Chondrocyte (in vitro differentiated cells): ENCODE measurements at places on chromosomes 11 and 22. TPM values are rescaled to one million over a fixed set of nuclear protein-coding genes. Genes with fewer than 3 reads are reported as not detected.

Gene MMP8
- not detected in 3 replicates for total RNA-seq

Gene MIOX
- 0.99 to 1.6 TPM in 2 of 3 replicates, not detected in the other for total RNA-seq

Gene C11orf24
- 104 to 110 TPM (median 107 TPM) in 3 replicates for total RNA-seq

Gene DNAJB13
- total RNA-seq = not detected in 3 replicates

Gene SMARCB1
- 102 to 133 TPM (median 114 TPM) in 3 replicates for total RNA-seq

Gene MUC5AC
- not detected in 3 replicates for total RNA-seq

Gene MPZL3
- 1.1 to 1.7 TPM (median 1.6 TPM) in 3 replicates for total RNA-seq

Gene OR10A2
- not detected in 3 replicates for total RNA-seq

Gene YAP1
- total RNA-seq = 114 to 132 TPM (median 116 TPM) in 3 replicates

Gene C11orf91
- total RNA-seq = 0.50 TPM in 1 of 3 replicates, not detected in the others

Gene ADM2
- 1.5 to 46.5 TPM (median 46.5 TPM) in 3 replicates for total RNA-seq

Gene TEX12
- 0.75 TPM in 1 of 3 replicates, not detected in the others for total RNA-seq

Gene CASP1
- 1.2 TPM in 1 of 3 replicates, not detected in the others for total RNA-seq

Gene TRIM49C
- not detected in 3 replicates for total RNA-seq

Gene IGSF22
- total RNA-seq = not detected in 3 replicates

Gene CSF2RB
- total RNA-seq = 0.05 to 0.19 TPM (median 0.08 TPM) in 3 replicates

Gene CBX7
- 3.6 to 6.9 TPM (median 4.7 TPM) in 3 replicates for total RNA-seq

- DNase-seq = no peak
- H3K36me3 ChIP-seq = peaks cover 4% of the 10 kb centered on the region
- H3K27ac ChIP-seq = no peak overlapping the region
- H3K4me1 ChIP-seq = no peaks in the 10 kb centered on the region
- H3K27me3 ChIP-seq = peaks cover 19% of the 10 kb centered on the region
- no peak overlapping the region for H3K4me3 ChIP-seq
Measured at GRCh38 chr11:69231466-69232018, 62.4 kb upstream of the MYEOV start.

DNA sequence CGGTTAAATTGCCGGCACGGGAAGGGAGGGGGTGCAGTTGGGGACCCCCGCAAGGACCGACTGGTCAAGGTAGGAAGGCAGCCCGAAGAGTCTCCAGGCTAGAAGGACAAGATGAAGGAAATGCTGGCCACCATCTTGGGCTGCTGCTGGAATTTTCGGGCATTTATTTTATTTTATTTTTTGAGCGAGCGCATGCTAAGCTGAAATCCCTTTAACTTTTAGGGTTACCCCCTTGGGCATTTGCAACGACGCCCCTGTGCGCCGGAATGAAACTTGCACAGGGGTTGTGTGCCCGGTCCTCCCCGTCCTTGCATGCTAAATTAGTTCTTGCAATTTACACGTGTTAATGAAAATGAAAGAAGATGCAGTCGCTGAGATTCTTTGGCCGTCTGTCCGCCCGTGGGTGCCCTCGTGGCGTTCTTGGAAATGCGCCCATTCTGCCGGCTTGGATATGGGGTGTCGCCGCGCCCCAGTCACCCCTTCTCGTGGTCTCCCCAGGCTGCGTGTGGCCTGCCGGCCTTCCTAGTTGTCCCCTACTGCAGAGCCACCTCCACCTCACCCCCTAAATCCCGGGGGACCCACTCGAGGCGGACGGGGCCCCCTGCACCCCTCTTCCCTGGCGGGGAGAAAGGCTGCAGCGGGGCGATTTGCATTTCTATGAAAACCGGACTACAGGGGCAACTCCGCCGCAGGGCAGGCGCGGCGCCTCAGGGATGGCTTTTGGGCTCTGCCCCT, 529 bp upstream of the CCND1 start:
- DNase-seq = peak; percentile 92
- peaks cover 40% of the 10 kb centered on the region for H3K4me1 ChIP-seq
- peak overlapping the region; percentile 74 for H3K27ac ChIP-seq
- peaks cover 2% of the 10 kb centered on the region for H3K36me3 ChIP-seq
- no peaks in the 10 kb centered on the region for H3K27me3 ChIP-seq

GRCh38 chr11:70647188-70648166, 249.1 kb downstream of the CTTN start:
- DNase-seq = no peak
- H3K36me3 ChIP-seq = no peaks in the 10 kb centered on the region
- H3K4me1 ChIP-seq = no peaks in the 10 kb centered on the region
- H3K27ac ChIP-seq = no peak overlapping the region
- no peak overlapping the region for H3K4me3 ChIP-seq

DNA sequence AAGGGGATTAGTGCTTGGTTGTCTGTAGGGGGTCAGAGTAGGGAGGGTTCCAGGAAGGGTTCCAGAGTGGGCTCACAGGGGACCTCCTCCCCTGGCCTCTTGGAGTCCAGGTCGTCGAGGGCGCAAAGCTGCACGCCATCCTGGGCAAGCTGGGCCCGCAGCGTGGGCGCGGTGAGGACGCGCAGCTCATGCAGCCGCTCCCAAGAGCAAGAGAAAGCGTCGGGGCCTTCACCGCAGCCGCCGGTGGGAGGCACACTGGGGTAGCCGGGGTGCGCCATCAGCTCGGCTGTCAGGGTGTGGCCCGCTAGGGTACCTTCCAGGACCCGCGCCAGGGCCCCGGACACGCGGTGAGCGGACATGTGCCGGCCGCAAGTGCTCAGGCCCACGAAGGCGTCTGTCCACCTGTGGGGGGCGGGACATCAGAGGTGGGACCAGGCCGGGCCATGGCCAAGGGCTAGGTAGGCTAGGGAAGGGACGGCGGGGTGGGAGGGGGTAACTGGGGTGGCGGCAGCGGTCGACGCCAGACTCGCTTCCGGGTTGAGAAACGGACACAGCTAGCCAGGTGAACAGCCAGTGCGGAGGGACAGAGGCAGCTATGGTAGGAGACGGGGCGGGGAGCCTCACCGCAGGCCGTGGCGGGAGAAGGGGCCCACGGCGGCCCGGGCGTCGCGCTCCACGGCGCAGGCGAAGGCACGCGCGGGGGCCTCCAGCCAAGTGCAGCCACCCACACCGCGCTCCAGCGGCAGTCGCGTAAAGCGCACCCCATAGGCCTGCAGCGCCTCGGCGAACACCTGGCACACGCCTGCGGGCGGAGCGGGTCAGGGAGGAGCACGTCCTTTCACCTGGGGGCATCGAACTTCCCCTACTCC, 1.2 kb downstream of the YDJC start:
- H3K4me3 ChIP-seq = peak overlapping the region; percentile 79
- H3K36me3 ChIP-seq = peaks cover 2% of the 10 kb centered on the region
- peaks cover 26% of the 10 kb centered on the region for H3K4me1 ChIP-seq
- no peak for DNase-seq
- H3K27me3 ChIP-seq = no peaks in the 10 kb centered on the region

GRCh38 chr22:32328306-32329201, 29.1 kb upstream of the RFPL3 start:
- peaks cover 2% of the 10 kb centered on the region for H3K36me3 ChIP-seq
- peaks cover 4% of the 10 kb centered on the region for H3K27me3 ChIP-seq
- no peak overlapping the region for H3K27ac ChIP-seq
- DNase-seq = no peak
- no peaks in the 10 kb centered on the region for H3K4me1 ChIP-seq

- no peaks in the 10 kb centered on the region for H3K27me3 ChIP-seq
- H3K36me3 ChIP-seq = no peaks in the 10 kb centered on the region
- H3K4me3 ChIP-seq = no peak overlapping the region
- peaks cover 62% of the 10 kb centered on the region for H3K4me1 ChIP-seq
- H3K27ac ChIP-seq = no peak overlapping the region
Measured at GRCh38 chr11:3942956-3943497, 87.6 kb downstream of the STIM1 start.

DNA sequence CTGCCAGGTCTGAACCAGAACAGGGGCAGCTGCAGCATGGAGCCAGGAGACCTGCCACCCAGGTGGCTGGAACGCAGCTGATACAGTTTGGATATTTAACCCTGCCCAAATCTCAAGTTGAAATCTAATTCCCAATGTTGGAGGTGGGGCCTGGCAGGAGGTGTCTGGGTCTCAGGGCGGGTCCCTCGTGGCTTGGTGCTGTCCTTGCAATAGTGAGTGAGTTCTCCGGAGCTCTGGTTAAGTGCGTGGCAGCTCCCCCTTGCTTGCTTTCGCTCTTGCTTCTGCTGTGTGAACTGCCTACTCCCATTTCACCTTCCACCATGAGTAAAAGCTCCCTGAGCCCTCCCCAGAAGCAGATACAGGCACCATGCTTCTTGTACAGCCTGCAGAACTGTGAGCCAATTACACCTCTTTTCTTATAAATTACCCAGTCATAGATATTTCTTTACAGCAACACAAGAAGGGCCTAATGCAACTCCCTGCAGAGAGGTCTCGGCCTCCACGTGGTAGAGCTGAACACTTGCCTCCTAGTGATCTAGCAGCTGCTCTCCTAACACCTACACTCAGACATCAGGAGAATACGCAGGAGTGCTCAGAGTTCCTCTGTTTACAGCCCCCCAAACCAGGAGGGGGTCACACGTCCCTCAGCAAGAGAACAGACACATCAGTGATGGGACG, 203.7 kb downstream of the CTTN start:
- no peak overlapping the region for H3K27ac ChIP-seq
- peaks cover 23% of the 10 kb centered on the region for H3K27me3 ChIP-seq
- no peak for DNase-seq
- H3K36me3 ChIP-seq = no peaks in the 10 kb centered on the region
- H3K4me1 ChIP-seq = no peaks in the 10 kb centered on the region

DNA sequence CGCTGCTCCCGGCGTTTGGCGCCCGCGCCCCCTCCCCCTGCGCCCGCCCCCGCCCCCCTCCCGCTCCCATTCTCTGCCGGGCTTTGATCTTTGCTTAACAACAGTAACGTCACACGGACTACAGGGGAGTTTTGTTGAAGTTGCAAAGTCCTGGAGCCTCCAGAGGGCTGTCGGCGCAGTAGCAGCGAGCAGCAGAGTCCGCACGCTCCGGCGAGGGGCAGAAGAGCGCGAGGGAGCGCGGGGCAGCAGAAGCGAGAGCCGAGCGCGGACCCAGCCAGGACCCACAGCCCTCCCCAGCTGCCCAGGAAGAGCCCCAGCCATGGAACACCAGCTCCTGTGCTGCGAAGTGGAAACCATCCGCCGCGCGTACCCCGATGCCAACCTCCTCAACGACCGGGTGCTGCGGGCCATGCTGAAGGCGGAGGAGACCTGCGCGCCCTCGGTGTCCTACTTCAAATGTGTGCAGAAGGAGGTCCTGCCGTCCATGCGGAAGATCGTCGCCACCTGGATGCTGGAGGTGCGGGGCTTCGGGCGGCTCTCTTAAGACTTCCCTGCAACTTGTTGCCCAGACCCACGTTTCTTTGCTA, at the start of gene CCND1:
Gene CCND1, plus strand, starts transcription at position 162 of the 587 bp plus-strand sequence. Its CDS starts 158 bp downstream, at position 320.
- peaks cover 2% of the 10 kb centered on the region for H3K36me3 ChIP-seq
- peak; percentile 94 for DNase-seq
- no peaks in the 10 kb centered on the region for H3K27me3 ChIP-seq

DNA sequence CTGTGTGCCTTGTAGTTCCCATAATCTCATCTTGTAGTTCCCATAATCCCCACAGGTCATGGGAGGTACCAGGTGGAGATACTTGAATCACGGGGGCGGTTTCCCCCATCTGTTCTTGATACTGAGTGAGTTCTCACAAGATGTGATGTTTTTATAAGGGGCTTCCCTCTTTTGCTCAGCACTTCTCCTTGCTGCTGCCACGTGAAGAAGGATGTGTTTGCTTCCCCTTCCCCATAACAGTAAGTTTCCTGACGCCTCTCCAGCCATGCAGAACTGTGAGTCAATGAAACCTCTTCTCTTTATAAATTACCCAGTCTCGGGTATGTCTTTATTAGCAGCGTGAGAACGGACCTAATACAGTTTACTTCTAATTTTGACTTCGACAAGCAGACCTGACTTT, 14.0 kb upstream of the SMIM38 start:
- no peak for DNase-seq
- no peak overlapping the region for H3K27ac ChIP-seq
- H3K4me3 ChIP-seq = no peak overlapping the region
- peaks cover 5% of the 10 kb centered on the region for H3K36me3 ChIP-seq

DNA sequence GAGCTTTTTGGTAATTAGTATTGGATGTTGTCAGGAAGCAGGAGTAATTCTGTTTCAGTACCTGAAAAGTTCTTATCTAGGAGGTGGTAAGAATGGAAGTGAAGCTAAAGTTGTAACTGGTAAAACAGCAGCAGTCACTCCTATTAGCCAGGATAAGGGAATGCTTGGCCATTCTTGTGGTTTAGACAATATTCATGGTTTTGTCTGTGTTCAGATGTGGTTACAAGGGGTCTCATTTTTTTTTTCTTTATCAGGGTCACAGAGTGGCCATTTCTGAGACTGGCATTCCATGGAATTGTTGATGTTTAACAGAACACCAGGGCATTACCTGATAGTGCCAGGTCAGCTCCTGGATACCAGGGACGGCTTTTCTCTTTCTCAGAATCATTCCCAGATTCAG, 23.8 kb downstream of the TAF1D start:
- no peak overlapping the region for H3K4me3 ChIP-seq
- H3K36me3 ChIP-seq = peaks cover 22% of the 10 kb centered on the region
- peak overlapping the region; percentile 6 for H3K27ac ChIP-seq
- no peaks in the 10 kb centered on the region for H3K27me3 ChIP-seq
- H3K4me1 ChIP-seq = no peaks in the 10 kb centered on the region

DNA sequence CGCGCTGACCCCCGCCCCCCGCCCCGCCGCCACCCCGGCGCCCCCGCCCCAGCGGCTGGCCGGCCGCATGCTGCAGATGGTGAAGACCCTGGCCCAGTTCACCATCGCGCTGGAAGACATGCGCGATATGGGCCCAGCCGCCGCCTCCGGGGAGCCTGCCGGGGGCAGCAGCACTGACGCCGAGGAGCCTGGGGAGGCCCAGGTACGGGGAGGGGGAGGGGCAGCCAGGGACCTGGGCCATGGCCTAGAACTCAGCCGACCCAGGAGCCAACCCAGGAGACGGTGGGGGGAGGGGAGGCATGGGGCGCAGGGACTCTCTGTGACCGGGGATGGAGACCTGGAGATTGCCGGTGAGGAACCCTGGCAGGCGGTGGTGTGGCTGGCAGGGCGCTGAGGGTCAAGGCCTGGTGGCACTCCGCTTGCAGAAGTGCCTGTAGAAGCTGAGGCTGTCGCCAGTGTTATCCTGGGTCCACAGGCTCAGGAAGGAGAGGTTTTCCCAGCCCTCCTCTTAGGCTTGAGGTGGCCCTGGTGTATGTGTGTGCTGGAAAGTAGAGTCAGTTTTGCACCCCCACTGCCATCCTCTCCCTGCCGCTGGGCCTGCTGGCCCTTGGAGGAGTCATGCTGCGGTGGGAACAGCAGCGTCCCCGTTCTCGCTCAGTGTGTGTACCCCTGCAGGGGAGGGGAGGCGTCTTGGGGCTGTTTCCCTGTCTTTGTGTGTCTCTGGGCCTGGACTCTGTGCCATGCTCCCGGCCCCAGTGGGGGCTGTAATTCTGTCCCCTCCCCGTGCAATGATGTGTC, 32.9 kb upstream of the RELT start:
- H3K4me1 ChIP-seq = peaks cover 29% of the 10 kb centered on the region
- H3K36me3 ChIP-seq = peaks cover 10% of the 10 kb centered on the region
- DNase-seq = no peak

- H3K27me3 ChIP-seq = peaks cover 7% of the 10 kb centered on the region
- DNase-seq = no peak
- no peaks in the 10 kb centered on the region for H3K36me3 ChIP-seq
- H3K4me3 ChIP-seq = no peak overlapping the region
Measured at GRCh38 chr11:30433831-30434230, 110.9 kb downstream of the ARL14EP start.

- H3K4me3 ChIP-seq = peak within 1 kb of the TSS; percentile 85
- H3K4me1 ChIP-seq = peaks cover 61% of the 10 kb centered on the region
- DNase-seq = no peak
- peak within 1 kb of the TSS; percentile 94 for H3K27ac ChIP-seq
- no peaks in the 10 kb centered on the region for H3K27me3 ChIP-seq
Measured at GRCh38 chr11:842370-843002, at the start of the genes POLR2L and TSPAN4. POLR2L (minus strand) TSS chr11:842529; CDS start chr11:842508, 21 bp downstream. TSPAN4 (plus strand) TSS chr11:842852; CDS start chr11:850305, 7,453 bp downstream.

GRCh38 chr11:120335556-120335907, 681 bp upstream of the ARHGEF12 start:
- no peaks in the 10 kb centered on the region for H3K36me3 ChIP-seq
- peaks cover 66% of the 10 kb centered on the region for H3K4me1 ChIP-seq
- DNase-seq = no peak
- no peaks in the 10 kb centered on the region for H3K27me3 ChIP-seq
- H3K27ac ChIP-seq = peak overlapping the region; percentile 87
